ENCODE measurements at places on chromosomes 1 and 21. TPM values are rescaled to one million over a fixed set of nuclear protein-coding genes. Genes with fewer than 3 reads are reported as not detected.

The OPTC gene
- total RNA-seq = not detected

The MIER1 gene
- 28.3 TPM for total RNA-seq

The GBP6 gene
- total RNA-seq = not detected

The USP1 gene
- total RNA-seq = 37.8 TPM

The OLIG2 gene
- not detected for total RNA-seq

The C1QB gene
- not detected for total RNA-seq

The CCDC27 gene
- total RNA-seq = not detected

The PYHIN1 gene
- not detected for total RNA-seq

The RPTN gene
- total RNA-seq = not detected

The STIL gene
- total RNA-seq = 15.8 TPM

The LCE1F gene
- not detected for total RNA-seq

The GPR37L1 gene
- not detected for total RNA-seq

The CASQ1 gene
- not detected for total RNA-seq
